ENCODE measurements at places on chromosomes 16 and 17. TPM values are rescaled to one million over a fixed set of nuclear protein-coding genes. Genes with fewer than 3 reads are reported as not detected.

C17orf50 gene
- total RNA-seq: not detected

CRYBA1 gene
- not detected for total RNA-seq

MYH13 gene
- not detected for total RNA-seq

KRT28 gene
- total RNA-seq: not detected

GLIS2 gene
- total RNA-seq: 0.25 TPM

CBX4 gene
- total RNA-seq: 10.0 TPM

KCNG4 gene
- not detected for total RNA-seq

TMC6 gene
- total RNA-seq: 132 TPM

PRKCB gene
- 97.1 TPM for total RNA-seq

AURKB gene
- total RNA-seq: 117 TPM

TBC1D3I gene
- total RNA-seq: 0.44 TPM

IRF8 gene
- total RNA-seq: 60.3 TPM

FLOT2 gene
- total RNA-seq: 96.5 TPM

MLKL gene
- 18.2 TPM for total RNA-seq

TP53TG3F gene
- not detected for total RNA-seq

PIMREG gene
- 3.3 TPM for total RNA-seq

ADAT1 gene
- 53.5 TPM for total RNA-seq

UMOD gene
- not detected for total RNA-seq

C1QTNF1 gene
- 0.19 TPM for total RNA-seq

CHD9NB gene
- 0.32 TPM for total RNA-seq

CYGB gene
- total RNA-seq: not detected

TPSB2 gene
- not detected for total RNA-seq

DRC7 gene
- not detected for total RNA-seq

TLCD1 gene
- total RNA-seq: 20.1 TPM

ZSCAN10 gene
- total RNA-seq: not detected

NUBP1 gene
- 37.0 TPM for total RNA-seq

KRTAP2-3 gene
- not detected for total RNA-seq

NOL3 gene
- 4.9 TPM for total RNA-seq

GUCY2D gene
- not detected for total RNA-seq

CTRL gene
- total RNA-seq: 2.7 TPM

G6PC1 gene
- total RNA-seq: not detected

RHOT2 gene
- 147 TPM for total RNA-seq

CD79B gene
- total RNA-seq: 23.9 TPM

CDK3 gene
- total RNA-seq: 5.1 TPM

ACACA gene
- total RNA-seq: 82.9 TPM

TMEM98 gene
- not detected for total RNA-seq

ETV4 gene
- 10.0 TPM for total RNA-seq

PRSS27 gene
- 1.3 TPM for total RNA-seq

ZG16 gene
- not detected for total RNA-seq

HBZ gene
- total RNA-seq: not detected

KRTAP4-2 gene
- not detected for total RNA-seq

NLRC3 gene
- 12.6 TPM for total RNA-seq

CCDC92B gene
- total RNA-seq: not detected

CCL7 gene
- total RNA-seq: not detected

CDH8 gene
- total RNA-seq: not detected

XYLT1 gene
- 4.9 TPM for total RNA-seq

CBFA2T3 gene
- not detected for total RNA-seq

SPN gene
- total RNA-seq: 150 TPM

MARF1 gene
- 53.6 TPM for total RNA-seq

LRRC3C gene
- not detected for total RNA-seq

GNGT2 gene
- total RNA-seq: 25.7 TPM

TSNAXIP1 gene
- total RNA-seq: 0.84 TPM
